ENCODE measurements at places on chromosomes 12 and 14.
A peak's percentile ranks its signal among the peaks of the same experiment; 100 is the strongest.

GRCh38 chr12:132389526-132390286, 60.3 kb upstream of the GALNT9 start:
- no peak overlapping the region for H3K4me3 ChIP-seq
- H3K4me1 ChIP-seq: no peaks in the 10 kb centered on the region
- peaks cover 91% of the 10 kb centered on the region for H3K27me3 ChIP-seq
- no peaks in the 10 kb centered on the region for H3K36me3 ChIP-seq
- DNase-seq: no peak
- H3K27ac ChIP-seq: no peak overlapping the region

GRCh38 chr14:59202031-59202430, 13.6 kb downstream of the DAAM1 start:
- no peak overlapping the region for H3K4me3 ChIP-seq
- no peak for DNase-seq
- peaks cover 7% of the 10 kb centered on the region for H3K4me1 ChIP-seq
- no peak overlapping the region for H3K27ac ChIP-seq

- H3K4me3 ChIP-seq: no peak overlapping the region
- H3K4me1 ChIP-seq: no peaks in the 10 kb centered on the region
- no peak for DNase-seq
- no peaks in the 10 kb centered on the region for H3K36me3 ChIP-seq
Measured at GRCh38 chr14:65892315-65892714, 479.8 kb downstream of the FUT8 start.

GRCh38 chr12:6953442-6954315, 2.5 kb downstream of the PTPN6 start:
- H3K4me3 ChIP-seq: peak overlapping the region; percentile 44
- H3K27me3 ChIP-seq: no peaks in the 10 kb centered on the region
- peak; percentile 79 for DNase-seq
- H3K4me1 ChIP-seq: peaks cover 25% of the 10 kb centered on the region

- no peak for DNase-seq
- H3K27me3 ChIP-seq: no peaks in the 10 kb centered on the region
- no peaks in the 10 kb centered on the region for H3K36me3 ChIP-seq
- H3K4me3 ChIP-seq: no peak overlapping the region
- no peak overlapping the region for H3K27ac ChIP-seq
- H3K4me1 ChIP-seq: no peaks in the 10 kb centered on the region
Measured at GRCh38 chr12:129276361-129277060, 423.2 kb downstream of the GLT1D1 start.

DNA sequence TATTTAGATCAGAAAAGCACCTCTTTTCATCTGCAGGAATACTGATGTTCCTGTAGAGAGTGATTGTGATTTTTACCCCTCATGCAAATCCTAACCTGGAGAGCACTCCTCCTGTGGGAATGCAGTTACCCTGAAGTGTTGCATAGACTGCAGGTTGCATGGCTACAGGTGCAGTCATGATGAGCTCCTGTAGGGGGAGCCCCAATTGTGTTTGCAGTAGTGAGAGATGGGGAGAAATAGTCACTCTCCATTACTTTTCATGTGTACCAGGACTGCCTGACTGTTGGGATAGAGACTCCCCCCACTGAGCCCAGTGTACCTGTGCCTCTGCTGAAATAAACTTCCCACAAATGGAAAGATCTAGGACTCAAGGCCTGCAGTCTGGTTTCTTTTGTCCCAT, 1086.5 kb downstream of the SLC6A15 start:
- no peaks in the 10 kb centered on the region for H3K36me3 ChIP-seq
- H3K4me3 ChIP-seq: no peak overlapping the region
- DNase-seq: no peak

- H3K27ac ChIP-seq: no peak overlapping the region
- peaks cover 13% of the 10 kb centered on the region for H3K36me3 ChIP-seq
- no peak overlapping the region for H3K4me3 ChIP-seq
- no peaks in the 10 kb centered on the region for H3K4me1 ChIP-seq
- DNase-seq: no peak
Measured at GRCh38 chr14:88848571-88848970, 24.1 kb downstream of the TTC8 start.
